T-cell (primary cell): ENCODE measurements at places on chromosomes 4 and X.

DNA sequence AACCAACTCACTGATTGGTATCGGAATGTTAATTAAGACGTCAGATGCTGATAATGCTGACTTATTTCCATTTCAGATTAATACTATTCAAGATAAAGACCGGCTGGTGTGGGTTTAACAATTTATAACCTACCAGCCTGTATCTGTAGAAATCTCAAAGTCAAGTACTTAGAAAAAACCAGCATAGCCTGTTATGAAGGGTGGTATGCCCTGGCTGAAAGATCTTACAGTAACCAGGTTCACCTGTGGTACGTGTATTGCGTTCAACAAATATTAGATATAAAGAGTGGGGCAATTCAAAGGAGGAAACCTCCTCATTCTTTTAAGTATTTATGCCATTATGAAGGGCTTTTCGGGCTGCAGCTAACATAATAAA lies 240.8 kb upstream of the ANXA3 start:
- no peak for DNase-seq

DNA sequence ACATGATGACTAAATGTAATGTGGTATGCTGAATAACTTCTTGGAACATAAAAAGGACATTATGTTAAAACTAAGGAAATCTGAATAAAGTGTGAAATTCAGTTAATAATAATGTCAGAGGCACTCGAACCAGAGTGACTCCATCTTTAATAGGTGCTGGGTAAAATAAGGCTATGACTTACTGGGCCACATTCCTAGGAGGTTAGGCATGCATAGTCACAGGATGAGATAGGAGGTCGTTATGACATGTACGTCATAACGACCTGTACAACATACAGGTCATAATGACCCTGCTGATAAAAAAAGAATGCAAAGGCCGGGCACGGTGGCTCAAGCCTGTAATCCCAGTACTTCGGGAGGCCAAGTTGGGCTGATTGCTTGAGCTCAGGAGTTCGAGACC lies 28.9 kb upstream of the OPHN1 start:
- DNase-seq = no peak

GRCh38 chr4:8164194-8164565 lies 5.6 kb upstream of the ABLIM2 start:
- no peak for DNase-seq

DNA sequence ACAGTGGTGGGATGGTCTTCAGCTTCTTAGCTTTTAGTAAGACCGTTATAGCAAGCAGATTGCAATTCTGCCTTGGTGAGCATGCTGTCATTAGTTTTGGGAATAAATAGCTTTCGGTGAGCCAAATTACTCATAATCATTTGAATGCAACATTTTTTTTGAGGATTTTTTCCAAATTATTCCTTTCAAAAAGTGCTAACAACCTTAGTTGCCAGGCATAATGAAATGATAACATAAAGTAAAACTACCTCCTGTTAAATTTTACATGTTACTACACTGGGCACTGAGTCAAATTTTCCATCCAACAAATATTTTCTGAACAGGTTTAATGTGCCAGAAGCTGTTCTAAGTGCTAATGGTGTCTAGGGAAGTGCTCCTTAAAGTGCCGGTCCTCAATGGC lies 15.8 kb upstream of the NPFFR2 start:
- no peak for DNase-seq

GRCh38 chr4:174521800-174522182 lies 497 bp downstream of the HPGD start:
- DNase-seq = no peak

- no peak for DNase-seq
Observed at GRCh38 chr4:40196272-40196671, 559 bp upstream of the RHOH start.

GRCh38 chr4:156764145-156764544 lies 207.5 kb downstream of the PDGFC start:
- no peak for DNase-seq

DNA sequence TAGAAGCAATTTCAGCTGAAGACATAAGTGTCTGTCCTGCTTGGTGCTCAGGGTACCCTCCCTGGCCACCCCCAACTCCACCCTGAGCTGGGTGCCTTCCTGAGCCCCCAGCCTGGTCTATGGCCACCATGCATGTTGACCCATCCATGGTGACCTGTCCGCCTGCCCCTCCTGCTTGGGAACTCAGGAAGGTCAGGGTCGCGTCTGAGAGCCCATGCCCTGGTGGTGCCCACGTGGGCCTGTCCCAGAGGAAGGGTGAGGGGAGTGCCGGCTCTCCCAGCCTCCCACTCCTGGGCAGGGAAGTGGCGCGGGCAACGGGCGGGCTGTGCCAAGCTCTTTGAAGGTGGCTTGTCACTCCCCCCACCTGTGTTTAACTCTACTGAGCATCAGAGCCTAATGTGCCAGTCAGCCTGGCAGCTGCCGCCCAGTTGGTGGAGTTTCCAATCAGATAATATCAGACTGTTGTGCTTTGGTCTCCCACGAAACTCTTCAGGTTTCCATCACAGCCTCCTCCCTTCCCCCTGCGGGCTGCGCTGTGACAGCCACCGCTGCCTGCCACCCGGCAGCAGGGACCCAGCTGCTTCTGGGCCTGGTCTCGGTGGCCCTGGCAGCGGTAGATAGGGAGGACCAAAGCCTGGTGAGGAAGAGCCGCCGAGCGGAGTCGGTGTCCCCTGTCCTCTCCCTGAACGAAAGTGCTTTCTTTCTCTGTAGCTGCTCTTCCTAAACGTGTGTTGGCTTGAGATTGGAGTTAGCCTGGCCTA lies 4.8 kb downstream of the SH3BP2 start:
- peak; percentile 42 for DNase-seq

GRCh38 chr4:8916906-8917305 lies 45.3 kb upstream of the HMX1 start:
- DNase-seq = no peak

DNA sequence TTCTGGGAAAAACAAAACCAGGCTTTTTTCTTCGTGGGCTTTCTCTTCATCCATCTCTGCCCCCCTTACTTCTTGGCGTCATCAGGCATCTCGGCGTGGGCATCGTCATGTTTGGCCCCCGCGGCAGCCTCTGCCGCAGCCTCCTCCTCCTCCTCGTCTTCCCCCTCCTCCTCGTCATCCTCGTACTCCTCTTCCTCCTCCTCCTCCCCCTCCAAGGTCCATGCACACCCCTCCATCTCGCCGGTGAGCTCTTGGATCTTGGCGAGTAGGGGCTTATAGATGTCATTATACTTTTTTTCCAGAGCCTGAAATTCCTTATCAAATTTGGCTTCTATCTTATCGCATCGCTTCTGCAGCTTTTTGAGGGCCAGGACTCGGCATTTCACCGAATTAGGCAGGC lies 488 bp downstream of the NAP1L5 start:
- DNase-seq = peak; percentile 25

- no peak for DNase-seq
Observed at GRCh38 chr4:76951672-76952010, 2.1 kb downstream of the SEPTIN11 start.

GRCh38 chr4:121030711-121031110 lies 41.6 kb downstream of the NDNF start:
- DNase-seq = no peak

DNA sequence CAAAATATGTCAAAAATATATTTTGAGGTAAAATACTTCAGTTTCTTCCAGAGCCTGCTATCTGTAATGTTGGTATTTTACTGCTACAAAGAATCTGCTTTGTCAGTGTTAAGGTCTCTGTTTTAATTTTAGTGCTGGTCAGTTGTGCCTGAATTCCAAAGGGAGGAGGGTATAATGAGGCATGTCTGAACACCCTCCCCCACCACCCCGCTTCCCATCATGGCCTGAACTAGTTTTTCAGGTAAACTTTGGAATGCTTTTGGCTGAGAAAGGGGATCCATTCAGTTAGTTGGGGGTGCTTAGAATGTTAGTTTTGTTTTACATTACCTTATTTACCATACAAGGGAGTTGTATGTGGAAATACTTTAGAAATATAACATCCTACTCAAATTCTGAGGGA lies 158.5 kb downstream of the MID1IP1 start:
- DNase-seq = no peak

GRCh38 chr4:164027805-164028204 lies 533.3 kb downstream of the TMA16 start:
- no peak for DNase-seq

GRCh38 chrX:51665981-51666380 lies 16.6 kb downstream of the CENPVL2 start:
- DNase-seq = no peak

DNA sequence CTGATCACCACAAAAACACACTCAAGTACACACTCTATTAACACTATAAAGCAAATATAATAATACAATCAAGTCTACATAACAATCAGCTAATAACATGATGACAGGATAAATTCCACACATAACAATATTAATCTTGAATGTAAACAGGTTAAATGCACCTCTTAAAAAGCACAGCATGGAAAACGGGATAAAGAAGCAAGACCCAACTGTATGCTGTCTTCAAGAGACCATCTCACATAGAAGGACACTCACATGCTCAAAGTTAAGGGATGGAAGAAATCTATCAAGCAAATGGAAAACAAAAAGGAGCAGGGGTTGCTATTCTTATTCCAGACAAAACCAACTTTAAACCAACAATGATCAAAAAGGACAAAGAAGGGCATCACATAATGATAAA lies 28.1 kb downstream of the CBR4 start:
- no peak for DNase-seq

- no peak for DNase-seq
Observed at GRCh38 chr4:159871141-159871540, 768.3 kb downstream of the RAPGEF2 start.

- DNase-seq = no peak
Observed at GRCh38 chr4:176735300-176735699, 57.4 kb downstream of the VEGFC start.

- no peak for DNase-seq
Observed at GRCh38 chr4:156966836-156967235, 4.8 kb downstream of the PDGFC start.

DNA sequence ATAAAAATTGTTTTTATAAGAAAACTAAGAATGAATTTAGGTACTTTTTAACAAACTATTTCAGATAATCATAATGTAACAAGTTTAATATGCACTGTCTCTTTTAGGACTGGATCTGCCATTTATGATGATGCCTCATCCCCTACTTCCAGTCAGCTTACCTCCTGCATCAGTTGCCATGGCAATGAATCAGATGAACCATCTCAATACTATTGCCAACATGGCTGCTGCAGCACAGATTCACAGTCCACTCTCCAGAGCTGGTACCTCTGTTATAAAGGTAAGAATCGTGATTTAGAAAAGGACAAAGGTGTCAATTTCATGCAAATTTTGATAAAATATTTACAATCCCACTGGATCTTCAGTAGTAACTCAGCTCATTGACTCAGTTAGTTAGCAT lies 566.2 kb downstream of the DACH2 start:
- no peak for DNase-seq

GRCh38 chr4:121154103-121154515 lies 10.0 kb downstream of the TNIP3 start:
- DNase-seq = no peak

GRCh38 chr4:68948044-68948743 lies 3.4 kb downstream of the UGT2A3 start:
- no peak for DNase-seq

GRCh38 chr4:99893839-99894160 lies 427 bp downstream of the LAMTOR3 start:
- DNase-seq = no peak

- DNase-seq = no peak
Observed at GRCh38 chrX:129980540-129981199, 1.8 kb upstream of the BCORL1 start.

DNA sequence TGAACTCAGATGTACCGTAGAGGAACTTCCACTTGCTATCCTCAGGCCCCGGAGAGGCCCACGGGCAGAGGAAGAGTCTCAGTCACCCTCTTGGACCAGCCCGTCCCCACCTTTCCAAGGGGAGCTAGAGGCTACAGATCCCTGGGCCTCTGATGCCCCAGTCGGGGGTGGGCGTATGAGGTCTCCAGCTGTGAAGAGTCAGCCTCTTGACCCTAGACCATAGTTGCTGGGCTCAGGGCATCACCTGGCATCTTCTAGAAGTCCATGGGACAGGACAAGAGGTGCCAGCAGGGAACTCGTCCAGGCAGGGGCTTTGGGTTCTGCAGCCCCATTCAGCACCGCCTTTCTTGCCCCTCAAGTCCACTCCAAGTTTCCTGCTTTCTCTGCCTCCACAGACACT lies 11.6 kb downstream of the SASH3 start:
- no peak for DNase-seq

DNA sequence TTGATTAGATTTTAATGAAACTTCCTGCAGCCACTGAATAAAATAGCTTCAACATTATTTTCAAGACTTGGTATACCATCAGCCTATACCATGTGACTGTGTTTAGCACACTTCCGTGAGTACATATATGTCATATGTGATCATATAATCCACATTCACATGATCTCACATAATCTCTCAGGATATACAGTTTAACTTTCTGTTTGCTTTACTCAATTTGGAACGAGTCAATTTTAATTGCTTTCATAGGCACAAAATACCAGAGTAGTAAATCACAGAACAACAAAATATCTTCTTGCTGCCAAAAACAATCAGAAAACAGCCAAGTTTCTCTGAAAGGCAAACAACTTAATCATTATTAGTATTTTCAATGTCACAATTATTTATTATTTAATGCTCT lies 731.1 kb upstream of the DIAPH2 start:
- no peak for DNase-seq

DNA sequence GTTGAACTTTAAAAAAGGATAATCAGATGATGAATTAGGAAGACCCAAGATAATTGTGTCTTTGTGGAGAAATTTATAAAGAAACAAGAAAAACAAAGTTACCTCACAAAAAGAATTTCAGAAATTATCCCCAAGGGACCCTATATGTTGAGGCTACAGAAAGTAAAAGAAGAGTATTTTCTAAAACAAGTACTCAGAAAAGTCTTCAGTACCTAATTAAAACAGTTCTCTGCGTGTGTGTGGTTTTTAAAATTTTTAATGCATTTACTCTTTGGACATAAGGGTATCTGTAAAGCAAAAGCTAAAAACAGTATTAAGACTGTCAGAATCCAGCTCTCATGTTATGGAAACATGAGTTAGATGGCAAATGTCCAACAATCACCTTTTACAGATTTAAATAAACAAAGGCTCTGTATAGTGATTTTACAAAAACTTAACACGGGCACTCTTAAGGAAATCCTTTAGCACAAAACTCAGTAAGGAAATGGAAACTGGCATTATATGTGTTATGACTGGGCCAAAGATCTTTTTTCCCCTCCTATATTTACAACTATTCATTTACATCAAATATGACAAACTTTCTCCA lies 187.5 kb downstream of the NSUN7 start:
- DNase-seq = no peak
